Heart right ventricle (tissue), 16 donors: ENCODE measurements at places on chromosomes 11 and 22.

- no peak for DNase-seq
Observed at GRCh38 chr11:116712428-116712827, 60.4 kb downstream of the BUD13 start.

- no peak for DNase-seq
Observed at GRCh38 chr11:57256119-57256518, 19.1 kb upstream of the APLNR start.

GRCh38 chr11:28673691-28674432, 565.7 kb downstream of the METTL15 start:
- no peak for DNase-seq

GRCh38 chr11:7673724-7674434, 579 bp upstream of the CYB5R2 start:
- peak; percentile 33 for DNase-seq

DNA sequence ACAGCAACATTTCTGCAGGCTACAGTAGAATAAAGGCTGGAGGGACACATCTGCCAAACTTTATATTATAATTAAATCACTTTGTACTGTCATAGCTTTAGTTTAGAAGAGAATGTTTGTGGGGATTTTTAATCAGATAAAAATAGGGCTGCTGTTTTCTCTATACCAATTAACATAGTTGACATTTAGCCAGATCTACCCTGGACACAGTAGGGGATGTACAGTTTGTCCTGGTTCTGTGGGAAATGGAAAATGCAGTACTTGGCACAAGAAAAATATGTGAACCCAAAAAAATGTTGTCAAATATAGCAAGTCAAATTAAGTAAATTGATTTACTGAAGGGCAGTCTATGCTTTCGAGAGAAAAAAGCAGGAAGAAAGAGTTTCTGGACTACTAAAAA, 20.8 kb upstream of the PICALM start:
- DNase-seq: no peak

- no peak for DNase-seq
Observed at GRCh38 chr11:17129003-17129402, 51.5 kb upstream of the RPS13 start.

DNA sequence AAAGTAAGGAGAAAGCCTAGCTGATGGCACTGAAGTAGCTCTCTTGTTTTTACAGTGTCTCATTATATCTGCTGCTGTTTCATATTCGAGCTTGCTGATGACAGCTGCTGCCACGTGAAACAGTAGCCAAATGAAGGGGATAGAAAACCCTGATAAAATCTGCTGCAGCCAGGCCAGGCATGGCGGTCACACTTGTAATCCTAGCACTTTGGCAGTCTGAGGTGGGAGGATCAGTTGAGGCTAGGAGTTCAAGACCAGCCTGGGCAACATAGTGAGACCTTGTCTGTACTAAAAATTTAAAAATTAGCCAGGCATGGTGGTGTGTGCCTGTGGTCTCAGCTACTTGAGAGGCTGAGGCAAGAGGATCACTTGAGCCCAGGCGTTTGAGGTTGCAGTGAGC, 13.4 kb downstream of the IFT46 start:
- no peak for DNase-seq

DNA sequence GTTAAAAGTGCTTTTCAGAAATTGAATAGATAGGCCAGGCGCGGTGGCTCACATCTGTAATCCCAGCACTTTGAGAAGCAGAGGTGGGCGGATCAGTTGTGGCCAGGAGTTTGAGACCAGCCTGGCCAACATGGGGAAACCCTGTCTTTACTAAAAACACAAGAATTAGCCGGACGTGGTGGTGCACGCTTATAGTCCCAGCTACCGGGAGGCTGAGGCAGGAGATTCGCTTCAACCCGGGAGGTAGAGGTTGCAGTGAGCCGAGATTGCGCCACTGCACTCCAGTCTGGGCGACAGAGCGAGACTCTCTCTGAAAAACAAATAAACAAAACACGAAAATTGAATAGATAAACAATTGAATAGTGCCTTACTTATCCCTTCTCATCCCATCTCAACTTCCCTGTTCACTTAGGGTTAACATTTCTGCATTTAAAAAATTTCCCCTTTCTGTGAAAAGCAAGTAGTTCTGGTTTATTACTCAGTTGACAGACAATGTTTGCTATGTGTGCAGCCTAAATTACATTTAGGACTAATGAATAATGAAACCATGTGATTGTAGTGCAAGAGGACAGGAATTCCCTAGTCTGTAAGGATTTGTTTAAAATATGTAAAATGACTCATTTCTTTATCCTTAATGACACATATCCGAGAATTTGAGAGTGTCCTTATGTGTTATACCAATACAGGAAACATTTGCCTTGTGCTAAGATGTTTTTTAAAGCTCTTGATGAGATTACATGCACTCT, 6.0 kb downstream of the RNF169 start:
- no peak for DNase-seq

- DNase-seq: no peak
Observed at GRCh38 chr22:32728291-32728690, 73.2 kb upstream of the TIMP3 start.

DNA sequence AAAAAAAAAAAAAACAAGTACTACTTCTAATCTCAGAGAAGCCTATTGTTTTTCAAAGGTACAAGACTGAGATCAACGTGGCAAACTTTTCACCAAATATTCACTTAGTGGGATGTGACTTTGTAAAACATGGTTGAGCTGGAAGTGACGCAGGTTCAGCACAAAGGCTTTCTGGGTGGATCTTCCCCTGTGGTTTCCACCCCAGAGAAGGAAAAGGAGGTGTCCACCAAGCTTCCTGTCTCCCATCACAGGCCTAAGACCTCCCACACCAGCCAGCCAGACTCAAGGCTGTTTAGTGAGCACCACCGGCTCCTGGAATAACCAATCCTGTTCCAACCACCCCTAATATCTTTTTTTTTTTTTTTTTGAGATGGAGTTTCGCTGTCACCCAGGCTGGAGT, 5.7 kb downstream of the TMEM184B start:
- DNase-seq: peak; percentile 87

DNA sequence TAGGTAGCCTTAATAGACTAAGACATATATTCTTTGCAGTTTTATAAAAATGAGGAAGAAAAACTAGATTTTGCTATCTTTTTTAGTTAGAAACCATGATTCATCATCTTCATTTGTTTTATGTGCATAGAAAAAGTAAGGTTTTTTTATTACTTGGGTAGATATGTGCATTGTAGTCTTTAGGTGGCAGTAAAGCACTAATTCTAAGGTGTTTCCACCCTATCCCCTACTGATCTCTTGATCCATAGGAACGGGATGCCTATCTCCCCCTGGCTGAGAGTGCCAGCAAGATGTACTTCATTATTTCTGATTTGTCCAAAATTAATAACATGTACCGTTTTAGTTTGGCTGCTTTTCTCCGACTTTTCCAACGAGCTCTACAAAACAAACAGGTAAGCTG, 148.1 kb downstream of the DYNC2H1 start:
- DNase-seq: no peak

DNA sequence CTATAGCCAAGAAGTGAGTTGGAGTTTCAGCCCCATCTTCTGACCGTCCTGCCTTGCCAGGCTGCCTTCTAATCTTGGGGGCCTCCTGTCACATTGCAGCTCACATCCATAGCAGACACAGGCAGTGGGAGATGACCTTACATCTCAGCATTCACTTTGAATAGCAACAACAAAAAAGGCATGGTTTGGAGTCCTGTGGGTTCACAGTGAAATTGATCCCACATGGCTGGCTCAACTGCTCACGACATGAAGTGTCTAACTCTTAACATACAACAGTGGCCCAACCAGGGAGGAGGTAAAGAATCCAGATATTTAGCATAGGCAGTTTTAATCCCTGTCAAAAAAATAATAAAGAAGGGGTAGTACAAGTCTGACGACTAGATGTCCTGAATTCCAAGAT, 38.1 kb downstream of the DBX1 start:
- DNase-seq: no peak
